ENCODE measurements at places on chromosomes 4 and X.

DNA sequence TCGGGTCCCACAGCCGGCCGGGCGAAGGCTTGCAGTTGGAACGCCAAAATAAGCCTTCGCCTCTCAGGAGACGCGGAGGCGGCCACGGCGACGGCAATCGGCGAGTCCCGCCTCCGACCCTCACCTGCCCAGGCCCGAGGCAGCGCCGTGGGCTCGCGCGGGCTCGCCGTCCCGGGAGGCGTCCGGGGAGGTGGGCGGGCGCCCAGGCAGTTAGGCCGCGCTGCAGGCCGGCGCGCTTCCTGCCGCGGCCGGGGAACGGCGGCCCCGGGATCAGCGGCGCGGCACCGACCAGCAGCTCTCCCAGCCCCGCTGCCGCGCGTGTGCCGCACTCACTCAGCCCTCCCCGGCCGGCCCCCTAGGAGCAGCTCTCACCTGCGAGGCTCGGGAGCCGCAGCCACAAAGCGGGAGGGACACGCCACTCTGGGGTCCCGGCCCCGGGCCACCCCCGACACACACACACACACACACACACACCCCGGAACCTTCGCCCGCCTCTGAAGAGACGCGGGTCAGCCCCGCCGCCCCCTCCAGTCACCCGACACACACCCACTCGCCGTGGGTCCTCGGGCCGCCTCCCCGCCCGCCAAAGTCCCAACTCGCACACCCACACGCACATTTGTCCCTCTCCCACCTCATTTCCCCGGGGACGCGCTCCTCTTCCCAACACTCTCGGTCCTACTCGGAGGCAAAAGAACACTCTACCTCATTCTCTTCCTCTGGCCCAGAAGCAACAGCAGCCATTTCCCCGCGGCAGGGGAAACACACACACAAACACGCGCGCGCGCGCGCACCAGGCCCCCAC is at the start of gene CNOT6L:
CNOT6L (minus strand) TSS at position 767 of the 802 bp plus-strand sequence; CDS start at position 707, 60 bp downstream.
- peak; percentile 85 for DNase-seq

DNA sequence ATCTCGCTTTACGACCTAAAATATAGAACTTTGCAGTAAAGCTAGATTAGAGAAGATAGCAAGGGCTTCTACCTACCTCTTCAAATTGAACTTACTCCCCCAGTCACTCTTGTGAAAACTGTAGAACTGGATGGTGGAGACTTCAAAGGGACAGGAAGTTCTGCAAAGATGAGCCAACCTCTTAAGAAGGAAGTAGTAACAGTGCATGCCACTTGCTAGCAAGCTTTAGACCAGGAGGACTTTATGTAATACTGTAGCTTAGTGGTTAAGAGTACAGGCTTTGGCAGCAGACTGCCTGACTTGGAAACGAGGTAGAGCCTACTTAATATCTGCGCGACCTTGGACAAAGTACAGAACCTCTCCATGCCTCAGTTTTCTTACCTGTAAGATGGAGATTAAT is 27.5 kb upstream of the VBP1 start:
- peak; percentile 55 for DNase-seq

GRCh38 chrX:154815274-154815818 is 10.1 kb upstream of the MPP1 start:
- DNase-seq = no peak

DNA sequence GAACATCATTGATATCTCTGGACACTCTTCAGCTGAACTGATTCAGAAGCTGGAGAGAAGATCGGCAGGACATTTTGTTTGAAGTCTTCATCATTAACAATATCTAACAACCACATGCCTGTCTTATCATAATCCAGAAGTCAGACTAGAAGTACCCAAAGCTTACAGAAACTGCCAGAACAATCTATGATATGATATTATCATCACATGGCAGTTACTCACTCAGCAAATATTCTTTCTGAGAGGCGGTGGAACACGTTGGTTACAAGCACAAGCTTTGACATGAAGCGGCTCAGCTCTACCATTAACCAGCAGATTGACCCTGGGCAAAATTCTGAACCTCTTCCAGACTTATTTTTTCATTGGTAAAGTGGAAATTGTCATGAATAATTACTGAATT is 69.4 kb upstream of the KIT start:
- no peak for DNase-seq

DNA sequence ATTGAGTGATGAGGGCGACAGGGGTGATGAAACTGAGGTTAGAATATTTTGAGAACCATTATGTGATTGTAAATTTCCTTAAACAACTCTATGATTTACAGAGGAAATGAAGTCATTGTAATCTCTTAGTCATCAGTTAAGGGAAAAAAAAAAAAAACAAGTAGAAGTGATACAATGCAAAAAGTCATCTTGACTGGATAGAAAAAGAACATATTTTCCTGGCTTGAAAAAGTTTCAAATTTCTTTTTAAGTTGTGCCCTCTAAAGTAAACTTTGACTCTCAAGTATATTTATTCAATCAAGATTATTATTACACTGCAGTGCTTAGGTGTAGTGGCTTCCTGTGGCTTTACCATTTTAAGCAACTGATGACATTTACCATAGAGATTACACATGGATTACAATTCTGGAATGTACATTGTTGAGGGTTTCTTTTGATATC is 40.6 kb downstream of the GABRB1 start:
- no peak for DNase-seq

DNA sequence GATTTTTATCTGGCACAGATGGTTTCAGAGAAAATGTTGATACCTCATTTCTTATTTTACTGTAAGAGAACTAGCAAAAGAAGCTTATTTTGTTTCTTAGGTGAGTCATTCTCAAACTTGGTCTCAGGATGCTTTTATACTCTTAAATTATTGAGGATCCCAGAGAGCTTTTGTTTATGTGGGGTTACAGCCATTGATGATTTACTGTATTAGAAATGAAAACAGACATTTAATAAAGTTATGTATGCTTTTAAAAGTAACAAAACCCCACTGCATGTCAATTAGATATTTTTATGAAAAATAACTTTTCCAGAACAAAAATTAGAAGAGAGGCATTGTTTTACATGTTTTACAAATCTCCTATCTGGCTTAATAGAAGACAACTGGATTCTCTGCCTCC is 12.1 kb downstream of the USP9X start:
- no peak for DNase-seq

- DNase-seq = no peak
These were observed 17.0 kb downstream of the NELFA start for GRCh38 chr4:1991596-1992434.

- no peak for DNase-seq
These were observed 123.2 kb upstream of the KCNIP4 start for GRCh38 chr4:22071749-22072148.

- no peak for DNase-seq
These were observed 33.3 kb upstream of the FGFR3 start for GRCh38 chr4:1759818-1760223.

DNA sequence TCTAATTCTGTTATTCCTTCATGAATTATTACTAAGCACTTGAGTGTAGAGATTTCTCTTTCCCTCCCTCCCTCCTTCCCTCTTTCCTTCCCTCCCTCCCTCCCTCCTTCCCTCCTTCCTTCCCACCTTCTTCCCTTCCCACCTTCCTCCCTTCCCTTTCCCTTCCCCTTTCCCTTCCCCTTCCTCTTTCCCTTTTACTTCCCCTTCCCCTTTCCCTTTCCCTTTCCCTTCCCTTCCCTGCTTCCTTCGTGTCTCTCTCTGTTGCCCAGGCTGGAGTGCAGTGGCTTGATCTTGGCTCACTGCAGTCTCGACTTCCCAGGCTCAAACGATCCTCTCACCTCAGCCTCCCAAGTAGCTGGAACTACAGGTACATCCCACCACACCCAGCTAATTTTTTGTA is 49.4 kb upstream of the RAB40AL start:
- DNase-seq = no peak

GRCh38 chr4:100823993-100824323 is 306.1 kb upstream of the EMCN start:
- no peak for DNase-seq

DNA sequence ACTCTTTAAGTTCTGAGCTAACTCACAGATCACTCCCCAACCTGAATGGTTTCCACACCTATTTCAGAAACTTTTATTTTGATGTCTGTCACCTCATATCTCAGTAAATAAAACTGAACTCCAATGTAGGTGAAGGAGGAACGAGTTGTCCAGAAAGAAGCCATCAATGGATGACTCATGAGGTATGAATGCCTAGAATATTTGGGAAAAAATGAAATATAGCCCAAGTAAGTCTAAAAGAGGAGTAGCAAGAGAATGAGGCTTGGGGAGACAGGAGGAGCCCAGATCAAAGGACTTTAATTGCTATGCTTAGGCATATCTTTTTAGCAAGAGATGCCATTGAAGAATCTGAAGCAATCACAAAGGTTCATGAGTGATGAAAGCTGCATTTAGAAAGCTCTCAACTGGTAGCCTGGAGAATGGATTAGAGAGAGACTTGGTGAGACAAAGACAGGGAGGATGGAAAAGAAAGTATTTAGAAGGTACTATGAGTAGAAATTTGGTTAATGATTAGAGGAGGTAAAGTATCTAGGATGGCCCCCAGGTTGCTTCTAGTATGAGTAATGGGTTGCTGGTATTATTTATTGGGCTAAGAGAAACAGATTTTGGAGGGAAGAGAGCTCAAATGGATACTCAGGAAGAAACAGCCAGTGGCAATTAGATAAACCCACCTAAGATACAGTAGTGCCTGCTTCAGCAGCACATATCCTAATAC is 39.4 kb downstream of the NOCT start:
- no peak for DNase-seq

- DNase-seq = no peak
These were observed 112.7 kb downstream of the TBL1X start for GRCh38 chrX:9577555-9577954.

DNA sequence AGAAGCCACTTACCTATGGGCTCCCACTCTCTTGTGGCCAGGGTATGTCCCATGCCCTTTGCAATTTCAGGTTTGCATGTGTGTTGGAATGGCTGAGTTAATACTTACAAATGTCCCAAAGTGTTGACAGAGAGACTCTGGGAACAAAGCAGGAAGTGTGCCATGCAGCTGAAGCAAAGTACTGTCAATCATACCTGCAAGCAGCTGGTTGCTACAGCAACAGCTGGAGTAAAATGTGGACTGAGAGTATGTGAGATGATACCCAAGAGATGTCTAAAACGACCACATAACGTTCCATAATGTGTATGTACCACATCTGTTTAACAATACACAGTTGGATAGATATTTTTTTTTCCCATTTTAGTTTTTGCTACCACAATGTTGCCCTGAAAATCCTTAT is 82.8 kb upstream of the CAMK2D start:
- DNase-seq = no peak

GRCh38 chr4:180564026-180564425 is 1679.2 kb upstream of the TENM3 start:
- DNase-seq = no peak

DNA sequence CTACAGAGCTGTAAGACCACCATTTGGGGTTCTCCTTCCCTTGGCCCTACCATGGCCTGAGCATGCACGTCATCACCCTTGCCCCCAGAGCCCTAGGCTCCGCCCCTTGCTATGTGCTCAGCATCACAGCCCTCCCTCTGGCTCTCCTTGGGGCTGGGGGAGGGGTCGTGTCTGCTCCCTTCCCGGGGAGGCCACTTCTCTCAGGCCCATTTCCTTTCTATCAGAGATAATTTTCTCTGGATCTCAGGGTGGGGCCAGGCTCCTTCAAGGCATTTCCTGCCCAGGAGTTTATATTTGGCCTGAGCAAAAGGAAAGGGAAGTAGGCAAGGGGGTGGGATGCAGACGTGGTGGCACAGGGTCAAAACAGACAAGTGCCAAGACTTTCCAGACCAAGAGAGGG is 55.9 kb downstream of the STARD8 start:
- DNase-seq = no peak

- peak; percentile 77 for DNase-seq
These were observed 8.8 kb downstream of the GPRASP1 start for GRCh38 chrX:102659790-102660757.

- DNase-seq = peak; percentile 15
These were observed 52.8 kb upstream of the CD99 start for GRCh38 chrX:2638279-2638678.

- no peak for DNase-seq
These were observed 11.7 kb downstream of the BBS12 start for GRCh38 chr4:122744229-122744628.

GRCh38 chrX:8980756-8981155 is 53.2 kb downstream of the FAM9B start:
- no peak for DNase-seq

DNA sequence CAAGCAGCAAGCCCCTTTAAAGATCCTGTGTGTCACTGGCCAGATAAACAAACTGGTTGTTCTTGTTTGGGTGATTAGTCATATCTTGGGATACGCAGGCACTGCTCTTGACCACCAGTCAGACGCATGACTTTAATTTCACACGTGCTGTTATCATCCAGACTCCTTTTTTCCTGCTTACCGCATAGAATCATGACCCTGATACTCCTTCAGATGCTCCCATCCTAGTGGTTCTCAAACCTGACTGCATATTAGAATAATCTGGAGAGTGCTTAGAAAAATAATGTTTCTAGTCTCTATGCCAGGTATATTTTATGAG is 78.8 kb downstream of the CLDN22 start:
- no peak for DNase-seq

DNA sequence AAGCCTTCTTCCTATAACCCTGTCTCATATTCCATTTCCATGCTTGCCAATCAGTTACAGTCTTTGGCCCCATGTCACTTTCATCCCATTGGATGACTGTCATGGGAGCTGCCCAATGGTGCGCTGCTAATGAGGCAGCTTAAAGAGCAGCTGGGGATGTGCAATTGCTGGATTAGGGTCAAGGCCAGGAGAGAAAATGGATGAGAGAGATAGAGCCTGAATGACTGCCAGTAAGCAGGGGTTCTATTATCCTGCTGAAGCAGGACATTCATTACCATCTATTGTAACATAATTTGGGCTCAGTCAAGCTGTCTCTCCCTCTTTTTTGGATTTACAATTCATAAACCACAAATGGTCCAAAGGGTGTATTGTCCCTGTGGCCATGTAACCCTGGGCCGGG is 909.0 kb downstream of the CENPC start:
- DNase-seq = no peak

DNA sequence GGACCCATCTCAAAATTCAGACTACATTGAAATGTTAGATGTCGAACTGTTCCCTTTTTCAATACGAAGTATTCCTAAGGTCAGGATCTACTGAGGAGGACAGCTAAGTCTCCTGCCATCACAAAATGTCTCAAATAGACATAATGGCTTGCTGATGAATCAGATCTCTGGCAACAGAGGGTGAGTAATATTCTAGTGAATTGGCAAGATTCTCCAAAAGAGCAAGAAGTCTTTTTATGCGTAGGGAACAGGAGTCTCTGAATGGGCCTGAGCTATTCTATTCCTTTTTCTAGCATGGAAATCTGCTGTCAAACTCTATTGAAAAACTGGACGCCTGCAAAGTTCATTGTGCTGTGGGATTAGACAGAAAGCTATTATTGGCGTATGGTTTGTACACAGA is 145.4 kb downstream of the FNIP2 start:
- DNase-seq = no peak

DNA sequence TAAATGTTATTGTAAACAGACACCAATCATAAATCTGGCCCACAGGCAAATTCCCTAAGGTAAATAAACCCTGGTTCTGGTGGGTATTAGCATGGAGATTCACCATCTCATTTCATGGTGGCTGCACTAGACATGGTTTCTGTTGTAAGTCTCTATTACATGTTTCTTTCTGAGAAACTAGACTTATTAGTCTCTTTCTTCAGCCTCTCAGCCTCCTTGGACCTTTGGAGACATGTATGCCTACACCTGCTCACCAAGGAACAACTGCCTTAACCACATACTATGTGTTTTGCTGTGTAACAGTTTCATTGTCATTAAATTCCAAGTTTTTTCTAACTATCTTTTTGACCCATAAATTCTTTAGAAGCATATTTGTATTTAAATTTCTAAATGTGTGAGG is 13.1 kb downstream of the DDIT4L start:
- DNase-seq = no peak

GRCh38 chr4:13605330-13605729 is 22.2 kb downstream of the BOD1L1 start:
- no peak for DNase-seq

All from CD4-positive, alpha-beta T cell treated with Interleukin-15 for 4 hours (primary cell).